ENCODE measurements at places on chromosomes 5 and 9.

DNA sequence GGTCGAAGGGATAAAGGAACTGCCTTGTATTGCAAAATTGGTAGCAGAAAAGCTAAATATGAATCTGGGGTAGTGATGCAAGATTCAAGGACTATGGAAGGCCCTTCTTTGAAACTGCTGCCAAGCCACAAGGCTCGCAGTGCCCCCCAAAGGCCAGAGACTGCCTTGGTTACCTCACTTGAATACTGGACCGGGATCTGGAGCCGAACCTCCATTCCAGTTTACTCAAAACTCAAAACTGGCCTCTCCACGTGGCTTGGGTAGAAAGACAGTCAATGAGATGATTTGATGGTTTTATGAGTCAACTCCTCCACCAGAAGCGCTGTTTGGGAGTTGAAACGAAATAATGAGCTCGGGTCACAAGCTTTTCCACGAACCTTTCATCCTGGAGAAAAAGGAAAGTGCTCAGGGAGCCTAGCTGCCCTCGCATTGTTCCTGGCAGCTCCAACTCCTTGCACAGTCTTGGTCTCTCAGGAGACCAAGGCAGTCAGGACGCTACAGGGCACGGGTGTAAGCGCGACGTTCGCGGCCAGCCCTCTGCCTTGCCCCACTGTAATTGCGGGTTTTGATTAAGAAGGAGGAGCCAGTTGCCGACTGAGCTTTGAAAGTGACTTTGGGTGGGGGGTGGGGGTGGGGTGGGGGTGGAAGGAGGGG, 2.8 kb downstream of the ST8SIA4 start:
- DNase-seq: peak; percentile 59

- DNase-seq: no peak
These were observed 379 bp upstream of the CLK4 start for GRCh38 chr5:178627259-178627598.

DNA sequence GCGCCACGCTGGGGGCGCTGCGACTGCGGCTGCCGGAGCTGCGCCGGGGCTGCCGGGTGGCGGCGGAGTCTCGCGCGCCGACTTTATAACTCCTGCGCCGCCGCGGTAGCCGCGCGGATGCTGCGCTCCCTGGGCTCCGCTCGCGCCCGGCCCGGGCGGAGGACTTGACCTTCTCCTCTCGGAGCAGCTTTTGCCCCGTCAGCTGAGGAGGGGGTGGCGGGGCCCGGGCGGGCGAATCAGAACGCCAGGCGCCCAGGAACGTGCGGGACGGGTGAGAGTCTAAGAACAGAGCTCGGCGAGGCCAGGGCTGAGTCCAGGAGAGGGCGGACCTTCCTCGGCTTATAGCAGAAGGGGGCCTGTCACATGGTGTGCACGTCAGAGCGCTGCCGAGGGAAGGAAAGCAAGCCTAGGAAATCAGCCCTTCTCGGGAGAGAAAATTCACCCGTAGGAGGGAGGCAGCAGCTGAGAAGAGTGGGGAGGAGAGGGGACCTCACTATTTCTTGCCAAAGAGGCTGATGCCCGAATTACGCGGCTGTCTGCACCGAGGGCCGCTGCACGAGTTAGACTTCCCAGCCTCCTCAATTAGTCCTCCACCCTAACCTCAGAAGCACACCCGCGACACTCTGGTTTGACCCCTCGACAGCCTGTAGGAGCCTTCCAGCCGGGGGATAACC, at the start of gene FOXD1:
FOXD1 (minus strand) TSS at position 315 of the 674 bp plus-strand sequence. CDS start 415 bp downstream, outside the sequence.
- DNase-seq: peak; percentile 81

DNA sequence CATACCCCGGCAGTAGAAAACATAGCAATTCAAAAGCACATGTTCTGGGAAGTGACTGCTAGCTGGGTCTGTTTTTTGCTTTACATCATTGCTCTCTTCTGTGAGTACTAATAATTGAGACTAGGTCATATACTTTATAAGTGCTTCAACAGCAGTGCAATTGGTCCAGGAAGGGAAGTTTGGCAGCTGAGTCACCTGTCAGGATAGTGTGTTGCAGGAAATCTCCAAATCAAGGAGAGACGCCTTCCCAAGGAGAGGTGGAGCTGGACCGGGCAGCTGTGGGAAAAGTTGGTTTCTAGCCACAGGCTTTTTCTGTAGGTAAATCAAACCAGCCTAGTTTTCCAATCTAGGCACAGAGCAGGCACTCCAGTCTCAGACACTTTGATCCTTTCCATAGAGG, 330.1 kb downstream of the ENC1 start:
- no peak for DNase-seq

- no peak for DNase-seq
These were observed 1.1 kb downstream of the DIAPH1 start for GRCh38 chr5:141617682-141618029.

DNA sequence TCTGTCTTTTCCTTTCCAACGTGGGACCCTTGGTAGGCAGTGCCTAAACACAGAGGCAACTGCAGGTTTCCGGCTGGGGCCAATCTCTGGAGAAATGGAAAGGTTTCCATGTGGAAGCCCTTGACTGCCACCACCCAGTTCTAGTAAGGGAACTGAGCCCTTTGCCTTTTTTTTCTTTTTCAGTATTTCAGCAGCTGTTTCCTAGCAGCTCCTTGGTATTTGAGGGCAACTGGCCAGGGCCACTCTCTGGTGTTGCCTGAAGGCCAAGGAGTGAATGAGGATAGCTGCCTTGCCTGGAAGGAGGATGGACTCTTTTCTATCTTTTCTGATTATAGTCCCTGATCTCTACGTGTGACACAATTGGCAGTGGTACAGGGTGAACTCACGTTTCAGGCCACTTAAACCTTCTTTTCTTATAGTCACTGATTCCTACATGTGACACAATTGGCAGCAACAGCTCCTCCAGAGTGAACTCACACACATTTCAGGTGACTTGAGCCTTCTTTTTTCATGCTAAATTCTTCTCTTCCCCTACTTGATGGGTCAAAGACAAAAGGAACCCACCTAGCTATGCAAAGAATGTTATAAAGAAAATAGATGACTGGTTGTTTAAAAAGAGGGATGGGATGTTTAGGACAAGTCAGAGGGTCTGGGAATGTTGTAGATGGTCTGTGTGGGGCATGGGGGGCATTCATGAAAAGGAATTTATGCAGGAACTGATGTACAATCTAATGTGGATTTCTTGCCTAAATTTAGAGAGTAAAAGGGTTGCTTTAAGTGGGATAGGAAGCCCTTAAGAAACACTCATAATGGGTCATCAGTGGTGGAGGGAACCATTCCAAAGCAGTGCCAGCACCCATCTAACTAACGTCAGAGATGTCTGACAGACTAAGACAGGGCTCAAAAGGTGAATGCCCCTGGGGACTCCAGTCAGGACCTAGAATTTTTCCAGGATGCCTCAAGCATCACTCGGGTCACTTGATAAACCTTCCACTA, 190.1 kb downstream of the TMEM232 start:
- DNase-seq: no peak

DNA sequence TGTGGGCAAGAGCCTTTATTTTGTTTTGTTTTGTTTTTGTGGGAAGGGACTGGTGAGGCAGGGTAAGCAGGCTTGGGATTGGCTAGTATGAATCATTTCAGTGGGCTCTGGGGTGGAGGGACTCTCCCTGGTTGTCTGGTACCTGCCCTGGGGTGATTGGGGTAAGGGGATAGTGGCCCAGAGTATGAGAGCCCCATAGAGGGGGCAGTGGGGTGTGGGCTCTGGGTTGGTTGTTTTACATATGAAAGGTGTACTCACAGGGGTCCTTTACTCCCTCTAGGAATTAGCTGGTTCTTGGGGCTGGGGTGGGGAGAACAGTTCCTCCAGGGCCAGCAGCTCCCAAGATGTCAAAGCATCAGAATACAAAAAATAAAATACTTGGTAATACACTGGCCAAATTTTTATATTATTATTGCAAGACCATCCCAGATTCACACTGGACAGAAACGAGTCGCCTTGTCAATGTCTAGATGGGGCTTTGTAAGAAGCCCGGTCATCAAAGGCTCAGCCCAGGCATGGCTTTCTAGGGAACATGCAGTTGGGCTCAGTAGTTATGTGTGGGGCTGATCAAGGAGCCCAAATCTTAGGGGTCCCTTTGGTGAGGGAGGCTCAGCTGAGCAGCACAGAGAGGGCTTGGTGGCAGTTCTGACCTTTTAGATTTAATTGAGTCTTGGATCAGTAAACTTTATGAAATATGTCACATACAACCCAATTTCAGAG, 190.5 kb downstream of the NXNL2 start:
- no peak for DNase-seq

DNA sequence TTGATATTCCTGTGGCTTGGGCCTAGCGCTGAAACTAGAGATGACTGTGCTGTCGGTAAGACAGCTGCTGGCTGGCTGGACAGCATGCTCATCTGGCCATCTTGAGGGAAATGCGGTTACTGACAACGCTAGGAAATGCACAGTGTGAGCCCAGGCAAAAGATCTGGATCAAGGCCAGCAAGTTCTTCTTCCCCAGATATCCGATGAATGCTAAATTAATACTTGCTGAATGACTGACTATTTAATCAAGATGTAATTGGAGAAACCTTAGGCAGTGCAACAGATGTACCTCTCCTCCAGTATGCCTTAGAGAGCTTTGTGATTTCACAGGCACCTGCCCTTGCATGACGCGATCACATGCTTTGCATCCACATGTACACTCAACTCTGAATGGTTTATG, 659.1 kb downstream of the EFNA5 start:
- DNase-seq: no peak

- DNase-seq: no peak
These were observed 144.0 kb downstream of the TMC1 start for GRCh38 chr9:72665421-72665820.

DNA sequence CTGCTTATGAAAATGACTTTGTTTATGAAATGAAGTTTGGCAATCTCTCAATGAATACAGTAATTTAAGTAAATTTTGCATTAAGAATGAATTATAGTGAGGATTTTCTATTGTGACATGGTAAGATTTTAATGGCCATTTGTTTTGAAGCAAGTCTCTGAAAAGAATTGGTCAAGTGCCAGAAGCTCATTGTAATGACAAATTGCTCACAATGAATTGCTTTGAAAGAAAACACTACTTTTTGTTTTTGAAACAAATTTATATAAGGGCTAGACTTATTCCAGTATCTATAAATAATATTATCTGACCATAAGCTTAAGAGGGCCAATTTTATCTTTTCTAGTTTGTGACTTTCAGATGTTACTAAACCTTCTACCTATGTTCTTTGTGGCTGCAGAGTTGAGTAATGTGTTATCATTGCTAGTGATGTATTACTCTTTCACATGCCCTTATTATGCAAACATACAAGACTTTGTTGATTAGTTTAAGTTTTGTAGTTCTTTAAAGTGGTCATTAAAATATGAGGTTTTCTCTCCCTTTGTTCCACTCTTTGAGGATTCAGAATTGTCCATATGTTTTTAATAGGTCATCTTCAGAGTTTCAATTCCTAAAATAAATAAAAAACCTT, 93.0 kb upstream of the ZNF608 start:
- DNase-seq: peak; percentile 87

DNA sequence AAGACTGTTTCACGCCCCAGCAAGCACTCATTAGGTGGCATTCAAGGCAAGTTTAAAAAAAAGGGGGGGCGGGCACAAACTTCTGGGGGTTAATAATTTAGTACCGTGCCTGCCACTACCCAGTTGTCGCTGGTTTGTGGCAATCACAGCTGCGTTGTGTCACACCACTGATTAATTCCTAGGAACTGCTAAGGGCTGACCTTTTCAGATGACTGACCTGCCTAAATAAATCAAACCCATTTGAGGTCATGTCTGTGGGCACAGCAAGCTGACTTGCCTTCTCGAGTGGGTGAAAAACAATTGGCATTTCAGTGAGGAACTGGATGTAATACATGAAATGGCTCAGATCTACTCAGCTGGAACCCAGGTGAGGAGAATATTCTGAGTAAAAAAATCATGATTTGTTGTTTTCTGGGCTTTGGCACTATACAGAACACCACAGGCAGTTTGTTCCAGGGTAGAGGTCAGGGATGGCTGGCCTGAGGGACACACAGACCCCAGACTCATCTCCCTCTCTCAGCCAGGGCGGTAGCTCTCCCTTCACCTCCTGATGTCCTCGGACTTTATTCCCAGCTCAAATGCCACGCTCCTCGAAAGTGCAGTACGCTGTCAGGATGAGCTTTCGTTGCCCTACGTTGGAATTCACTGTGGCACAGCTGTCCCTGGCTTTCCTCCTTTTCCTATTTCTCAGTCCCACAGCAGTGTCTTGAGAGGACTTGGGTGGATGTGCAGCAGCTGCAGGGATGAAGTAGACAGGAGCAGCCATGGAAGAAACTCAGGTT, 15.5 kb upstream of the MGAT1 start:
- DNase-seq: no peak

DNA sequence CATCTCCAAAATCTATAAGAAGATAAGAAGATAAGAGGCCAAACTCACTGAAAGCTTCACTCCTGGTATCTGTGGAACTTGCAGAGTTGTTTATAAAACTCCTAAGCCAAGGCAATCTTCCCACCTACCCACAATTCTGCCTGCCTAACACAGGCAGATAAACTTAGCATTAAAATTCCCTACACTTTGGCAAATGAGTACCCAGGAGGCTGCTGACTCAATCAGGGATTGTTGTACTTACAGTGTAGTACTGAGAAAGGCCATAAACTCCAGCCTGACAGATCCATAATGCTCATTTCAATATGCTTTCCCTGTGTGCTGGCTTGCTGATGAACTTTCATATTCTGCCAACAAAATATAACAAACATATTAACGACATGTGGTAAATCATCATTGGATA, 725.2 kb downstream of the BRINP1 start:
- DNase-seq: no peak

DNA sequence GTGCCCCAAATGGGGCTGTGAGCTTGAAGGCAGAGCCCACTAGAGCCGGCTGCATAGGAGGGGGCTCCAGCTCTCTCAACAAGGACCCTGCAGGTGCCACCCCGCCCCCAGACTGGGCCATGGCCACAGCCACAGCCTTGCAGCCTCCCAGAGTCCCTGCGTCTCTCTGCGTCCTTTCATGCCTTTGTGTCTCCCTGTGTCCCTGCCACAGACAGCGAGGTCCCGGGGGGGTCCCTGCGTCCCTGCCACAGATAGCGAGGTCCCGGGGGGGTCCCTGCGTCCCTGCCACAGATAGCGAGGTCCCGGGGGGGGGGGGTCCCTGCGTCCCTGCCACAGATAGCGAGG, 6.3 kb downstream of the NOXA1 start:
- no peak for DNase-seq

GRCh38 chr9:15642369-15642962, 89.6 kb downstream of the CCDC171 start:
- peak; percentile 40 for DNase-seq

GRCh38 chr9:121206516-121207370, 5.1 kb upstream of the RAB14 start:
- no peak for DNase-seq

GRCh38 chr9:111599092-111599954, at the start of gene PTGR1:
TSS of gene PTGR1 (minus strand) at chr9:111599647. CDS start at chr9:111597422, 2,225 bp downstream.
- no peak for DNase-seq

GRCh38 chr9:124499216-124499615, 8.0 kb downstream of the NR5A1 start:
- DNase-seq: no peak

- no peak for DNase-seq
These were observed 172.2 kb upstream of the GRAMD2B start for GRCh38 chr5:126251024-126251423.

DNA sequence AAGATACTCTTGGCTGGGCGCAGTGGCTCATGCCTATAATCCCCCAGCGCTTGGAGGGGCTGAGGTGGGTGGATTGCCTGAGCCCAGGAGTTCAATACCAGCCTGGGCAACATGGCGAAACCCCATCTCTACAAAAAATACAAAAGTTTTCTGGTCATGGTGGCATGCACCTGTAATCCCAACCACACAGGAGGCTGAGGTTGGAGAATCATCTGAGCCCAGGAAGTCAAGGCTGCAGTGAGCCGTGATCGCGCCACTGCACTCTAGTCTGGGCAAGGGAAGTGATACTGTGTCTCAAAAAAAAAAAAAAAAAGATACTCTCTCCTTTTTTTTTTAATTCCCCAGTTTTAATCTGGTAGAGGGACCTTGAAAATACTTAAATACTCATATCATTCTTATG, 15.0 kb downstream of the ANKRD33B start:
- no peak for DNase-seq
